SK-MEL-5 (cell line): ENCODE measurements at places on chromosomes 12 and 14. TPM values are rescaled to one million over a fixed set of nuclear protein-coding genes. Genes with fewer than 3 reads are reported as not detected.

SERPINA3 gene
- total RNA-seq = 195 and 196 TPM in 2 replicates

SP1 gene
- total RNA-seq = 38.9 and 40.5 TPM in 2 replicates

STON2 gene
- 14.8 and 16.3 TPM in 2 replicates for total RNA-seq

CCDC196 gene
- total RNA-seq = not detected in 2 replicates

FSCB gene
- not detected in 2 replicates for total RNA-seq

FAM90A1 gene
- not detected in 2 replicates for total RNA-seq

LRFN5 gene
- total RNA-seq = not detected in 2 replicates

KERA gene
- not detected in 2 replicates for total RNA-seq

PPP1R1A gene
- total RNA-seq = 0.35 TPM in 1 of 2 replicates, not detected in the other

MYL2 gene
- not detected in 2 replicates for total RNA-seq

ZFHX2 gene
- not detected in 2 replicates for total RNA-seq

ESRRB gene
- not detected in 2 replicates for total RNA-seq

C12orf60 gene
- total RNA-seq = 14.1 and 15.9 TPM in 2 replicates

PITPNM2 gene
- 1.2 and 1.7 TPM in 2 replicates for total RNA-seq

GPN3 gene
- total RNA-seq = 39.9 and 40.2 TPM in 2 replicates

ADAM21 gene
- total RNA-seq = not detected in 2 replicates

KLRF2 gene
- total RNA-seq = not detected in 2 replicates

C12orf75 gene
- 2.1 and 4.2 TPM in 2 replicates for total RNA-seq

CLMN gene
- total RNA-seq = 19.5 and 24.0 TPM in 2 replicates

SYNDIG1L gene
- total RNA-seq = not detected in 2 replicates

AQP6 gene
- total RNA-seq = 0.08 TPM in 1 of 2 replicates, not detected in the other

NRXN3 gene
- total RNA-seq = 0.03 and 1.4 TPM in 2 replicates

VPS29 gene
- total RNA-seq = 62.1 and 76.5 TPM in 2 replicates

CCER1 gene
- not detected in 2 replicates for total RNA-seq

NCAPD2 gene
- total RNA-seq = 53.5 and 56.4 TPM in 2 replicates

NUP37 gene
- total RNA-seq = 64.9 and 71.1 TPM in 2 replicates

RERG gene
- total RNA-seq = 0.37 and 0.61 TPM in 2 replicates

FKBP11 gene
- 10.8 and 12.2 TPM in 2 replicates for total RNA-seq

ARID2 gene
- 21.9 and 26.6 TPM in 2 replicates for total RNA-seq

FGF23 gene
- total RNA-seq = not detected in 2 replicates

GLI1 gene
- total RNA-seq = 0.16 and 1.9 TPM in 2 replicates

GOLGA3 gene
- 37.7 and 44.4 TPM in 2 replicates for total RNA-seq

HELB gene
- total RNA-seq = 3.9 and 4.5 TPM in 2 replicates

TAS2R42 gene
- total RNA-seq = not detected in 2 replicates

TBX3 gene
- total RNA-seq = 3.3 and 3.6 TPM in 2 replicates

TCL1B gene
- total RNA-seq = not detected in 2 replicates
